Upper lobe of right lung (tissue), 1 donor: ENCODE measurements at places on chromosomes 7 and 10. TPM values are rescaled to one million over a fixed set of nuclear protein-coding genes. Genes with fewer than 3 reads are reported as not detected.

WEE2 gene
- total RNA-seq = not detected

SYT15 gene
- 45.4 TPM for total RNA-seq

MDH2 gene
- total RNA-seq = 106 TPM

ABCC2 gene
- total RNA-seq = 1.1 TPM

HOXA3 gene
- 8.7 TPM for total RNA-seq

LBX1 gene
- total RNA-seq = not detected

- no peak for DNase-seq
These were observed 44.9 kb downstream of the SMURF1 start for GRCh38 chr7:99098824-99099498.

- DNase-seq = no peak
These were observed 34.3 kb upstream of the TMEM26 start for GRCh38 chr10:61487506-61487905.

DNA sequence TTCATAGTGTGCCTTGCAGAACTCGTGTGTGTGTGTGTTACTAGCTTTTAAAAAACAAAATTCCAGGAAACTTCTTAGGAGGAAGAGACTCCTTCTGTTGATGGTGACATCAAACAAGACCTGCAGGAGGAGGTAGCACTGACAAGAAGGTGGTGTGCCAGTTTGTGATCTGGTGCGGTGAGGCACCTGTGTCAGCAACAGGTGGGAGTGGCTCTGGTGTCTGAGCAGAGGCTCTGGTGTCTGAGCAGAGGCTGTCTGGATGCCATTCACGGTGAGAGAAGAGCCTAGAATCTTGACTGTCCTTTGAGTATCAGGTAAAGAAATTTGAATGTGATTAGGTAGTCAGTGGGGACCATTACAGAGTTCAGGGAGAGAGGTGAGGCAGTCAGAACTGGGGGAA is 122.8 kb downstream of the INPP5A start:
- no peak for DNase-seq

GRCh38 chr7:95585426-95585789 is 10.9 kb downstream of the PDK4 start:
- no peak for DNase-seq

- no peak for DNase-seq
These were observed 134.2 kb upstream of the AKR1E2 start for GRCh38 chr10:4691776-4692175.

- DNase-seq = no peak
These were observed 123.5 kb downstream of the KMT2C start for GRCh38 chr7:152312316-152312715.

DNA sequence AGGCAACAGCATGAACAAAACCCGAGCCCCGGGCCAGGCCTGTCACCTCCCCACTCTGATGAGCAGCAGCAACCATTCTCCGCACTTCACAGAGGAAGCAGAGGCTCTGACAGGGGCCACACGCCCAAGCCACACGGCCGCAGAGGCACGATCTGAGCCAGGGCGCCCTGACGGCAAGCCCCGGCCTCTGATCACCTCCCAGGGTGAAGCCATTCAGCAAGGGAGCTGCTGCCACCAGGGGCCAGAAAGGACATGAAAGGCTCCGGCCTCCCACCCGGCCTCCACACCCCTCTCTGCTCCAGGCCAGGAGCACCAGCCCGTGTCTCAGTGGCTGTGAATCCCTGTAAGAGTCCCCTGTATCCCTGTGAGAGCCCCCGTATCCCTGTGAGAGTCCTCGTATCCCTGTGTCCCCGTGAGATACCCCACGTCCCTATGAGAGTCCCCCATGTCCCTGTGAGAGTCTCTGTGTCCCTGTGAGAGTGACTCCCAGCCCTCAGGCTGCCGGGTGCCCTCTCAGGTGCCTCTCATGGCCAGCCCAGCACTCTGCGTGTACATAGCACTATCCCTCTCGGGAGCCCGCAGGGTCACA is 187.8 kb downstream of the MAD1L1 start:
- DNase-seq = peak; percentile 55

- no peak for DNase-seq
These were observed 24.0 kb downstream of the SLC35G1 start for GRCh38 chr10:93917821-93918220.

GRCh38 chr10:111873041-111873440 is 310.5 kb downstream of the GPAM start:
- no peak for DNase-seq

- peak; percentile 83 for DNase-seq
These were observed 88.1 kb upstream of the CUX1 start for GRCh38 chr7:101729241-101729883.
